T-helper 17 cell (primary cell): ENCODE measurements at places on chromosomes 7 and 10. TPM values are rescaled to one million over a fixed set of nuclear protein-coding genes. Genes with fewer than 3 reads are reported as not detected.

The NOS3 gene
- 9.4 TPM for total RNA-seq

The LYZL2 gene
- not detected for total RNA-seq

The IL6 gene
- total RNA-seq: 0.57 TPM

The TMEM184A gene
- not detected for total RNA-seq

The HMX2 gene
- total RNA-seq: not detected

The PRKAR1B gene
- 22.1 TPM for total RNA-seq

The CPVL gene
- total RNA-seq: 6.0 TPM

The SLIT1 gene
- 0.50 TPM for total RNA-seq

The PDZD8 gene
- 29.6 TPM for total RNA-seq

The MYH16 gene
- not detected for total RNA-seq

The PALD1 gene
- 0.07 TPM for total RNA-seq

The NKX1-2 gene
- not detected for total RNA-seq

The C10orf90 gene
- 0.83 TPM for total RNA-seq

The NME8 gene
- total RNA-seq: not detected

The MYO1G gene
- total RNA-seq: 291 TPM

The CYP2E1 gene
- total RNA-seq: 12.3 TPM

The COL28A1 gene
- total RNA-seq: not detected

The SLC29A3 gene
- total RNA-seq: 3.2 TPM

The PLEKHA1 gene
- 22.8 TPM for total RNA-seq

The TDRD1 gene
- total RNA-seq: not detected

The C10orf67 gene
- not detected for total RNA-seq

The DIP2C gene
- total RNA-seq: 4.1 TPM

The TMEM213 gene
- total RNA-seq: not detected

The NUPR2 gene
- total RNA-seq: not detected

The ABCB1 gene
- total RNA-seq: 26.1 TPM

The WNT2 gene
- not detected for total RNA-seq

The UTF1 gene
- total RNA-seq: not detected

The NUTM2D gene
- total RNA-seq: 2.3 TPM

The R3HCC1L gene
- 21.7 TPM for total RNA-seq

The WEE2 gene
- not detected for total RNA-seq

The SLC13A1 gene
- not detected for total RNA-seq

The NRCAM gene
- not detected for total RNA-seq

The SLC39A12 gene
- not detected for total RNA-seq

The SPDYE11 gene
- total RNA-seq: not detected
